AG09319 (cell line): ENCODE measurements at places on chromosomes 11 and 22.
A peak's percentile ranks its signal among the peaks of the same experiment; 100 is the strongest.

- DNase-seq, result no peak
These were observed 46.4 kb downstream of the MCM5 start for GRCh38 chr22:35446365-35446764.

DNA sequence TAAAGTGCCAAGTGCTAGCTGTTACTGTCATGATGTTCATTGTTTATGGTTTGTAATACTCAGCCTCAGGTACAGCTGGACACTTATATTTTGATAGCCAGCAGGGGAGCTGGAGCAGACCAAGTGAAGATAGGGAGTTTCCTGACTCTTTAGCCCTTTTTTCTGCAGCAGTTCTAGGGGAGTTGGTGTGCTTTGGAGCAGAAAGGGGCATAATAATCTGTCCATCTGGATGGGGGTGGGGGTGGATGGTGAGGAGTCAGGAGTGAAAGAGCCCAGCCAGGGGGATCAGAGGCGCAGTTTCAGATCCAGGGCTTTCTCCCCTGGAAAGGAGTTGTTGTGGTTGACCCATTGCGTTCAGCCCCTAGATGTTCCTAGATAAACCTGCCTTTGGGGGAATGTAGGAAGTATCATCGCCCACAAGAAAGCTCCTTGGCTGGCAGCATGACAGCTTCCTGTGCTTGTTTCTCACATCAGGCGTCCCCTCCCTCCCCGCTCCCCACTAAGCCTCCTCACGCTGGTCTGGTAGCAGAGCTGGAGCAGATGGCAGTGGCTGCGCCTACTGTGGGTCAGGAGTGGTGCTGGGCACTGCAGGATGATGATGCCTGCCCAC, 41.9 kb downstream of the MED15 start:
- DNase-seq, result no peak

DNA sequence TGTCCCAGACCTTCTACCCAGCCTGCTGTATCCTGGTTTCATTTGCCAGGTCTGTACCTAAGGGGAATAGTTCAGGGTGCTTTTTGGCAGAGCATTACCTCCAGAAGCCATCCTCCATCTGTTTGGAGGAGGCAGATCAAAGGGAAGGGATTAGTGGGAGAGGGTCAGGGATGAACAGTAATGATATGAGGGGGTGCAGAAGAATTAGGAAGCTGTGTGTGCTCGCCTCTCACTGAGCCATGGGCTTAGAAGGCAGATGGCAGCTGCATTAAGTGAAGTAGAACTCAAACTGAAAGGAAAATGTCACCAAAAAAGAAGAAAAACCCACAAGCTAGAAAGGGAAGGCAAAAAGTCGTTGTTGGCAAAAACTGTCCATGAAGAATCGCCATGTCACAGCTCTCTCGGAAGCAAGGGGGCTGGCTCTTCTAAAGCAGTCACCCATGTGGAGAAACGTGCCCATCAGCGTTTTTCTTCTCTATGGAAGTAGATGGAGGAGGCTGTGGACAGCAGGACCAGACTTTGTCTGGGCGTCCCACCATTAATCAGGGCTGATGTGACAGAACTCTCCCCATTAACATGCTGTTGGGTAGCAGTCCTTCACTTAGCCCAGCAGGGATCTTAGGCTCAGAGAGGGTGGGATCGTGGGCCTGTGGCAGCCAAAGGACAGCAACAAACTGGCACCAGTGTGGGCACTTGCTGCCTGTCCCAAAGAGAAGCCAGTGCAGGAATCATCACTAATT, 46.8 kb downstream of the CEP164 start:
- no peak for DNase-seq

DNA sequence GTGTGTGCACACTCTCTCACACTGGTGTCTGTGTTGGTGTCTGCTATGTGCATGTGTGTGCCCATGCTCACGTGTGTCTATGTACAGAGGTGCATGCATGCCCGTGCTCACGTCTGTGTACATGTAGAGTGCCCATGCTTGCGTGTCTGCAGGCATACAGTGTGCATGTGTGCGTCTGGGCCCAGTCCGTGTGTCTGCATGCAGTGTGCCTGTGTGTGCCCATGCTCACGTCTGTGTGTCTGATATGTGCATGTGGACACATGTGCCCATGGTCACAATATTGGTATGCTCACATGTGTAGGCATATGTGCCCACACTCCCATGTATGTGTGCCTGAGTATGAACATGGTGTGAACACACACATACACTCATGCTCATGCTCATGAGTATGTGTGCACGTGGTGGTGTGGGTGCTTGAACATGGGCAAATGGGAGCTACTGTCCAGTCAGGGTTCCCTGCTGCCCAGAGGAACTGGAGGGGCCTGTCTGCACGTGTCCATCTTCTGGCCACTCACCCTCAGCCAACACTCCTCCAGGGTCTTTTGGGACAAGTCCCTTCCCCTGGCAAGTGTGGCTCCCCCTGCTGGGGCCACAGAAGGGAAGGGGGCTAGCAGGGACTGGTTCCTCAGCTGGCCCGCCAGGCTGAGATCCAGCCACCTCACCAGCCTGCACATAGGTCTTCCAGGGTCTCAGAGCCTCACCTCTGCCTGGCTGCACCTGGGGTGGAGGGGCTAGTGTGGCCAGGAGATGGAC, 7.3 kb upstream of the TBX1 start:
- no peak for DNase-seq

- DNase-seq, result no peak
These were observed 2.8 kb downstream of the AAMDC start for GRCh38 chr11:77823775-77824174.

DNA sequence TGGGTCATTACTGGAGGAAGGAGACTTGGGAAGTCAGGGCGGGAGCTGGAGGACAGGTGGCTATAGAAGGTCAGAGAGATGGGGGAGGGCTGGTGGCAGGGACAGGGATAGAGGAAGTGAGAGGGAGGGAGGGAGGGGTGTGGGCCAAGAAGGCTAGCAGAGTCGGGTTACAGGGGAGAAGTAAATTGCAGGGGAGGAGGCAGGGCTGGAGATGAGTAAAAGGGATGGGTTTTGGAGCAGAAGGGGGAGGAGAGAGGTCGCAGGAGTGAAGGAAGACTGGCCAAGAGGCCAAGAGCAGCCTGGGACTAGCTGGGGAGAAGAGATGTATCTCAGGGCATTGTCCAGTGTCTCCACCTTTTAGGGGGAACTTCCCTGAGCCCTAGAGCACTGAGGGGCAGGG, 33.0 kb downstream of the LRRC10B start:
- peak; percentile 47 for DNase-seq

DNA sequence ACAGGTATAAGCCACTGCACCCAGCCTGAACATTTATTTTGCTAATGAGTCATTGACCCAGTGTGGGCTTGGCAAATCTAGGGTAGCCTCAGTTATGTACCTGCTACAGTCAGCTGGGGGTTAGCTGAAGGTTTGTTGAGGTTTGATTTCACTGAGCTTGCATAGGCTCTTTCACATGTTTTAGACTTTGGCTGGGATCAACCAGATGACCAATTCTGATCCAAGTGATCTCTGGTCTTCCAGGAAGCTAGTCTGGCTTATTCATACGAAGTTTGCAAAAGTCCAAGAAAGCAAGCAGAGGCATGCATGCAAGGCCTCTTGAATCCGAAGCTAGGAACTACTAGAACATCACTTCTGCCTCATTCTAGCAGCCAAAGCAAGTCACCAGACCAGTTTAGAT, 21.0 kb downstream of the SERPING1 start:
- no peak for DNase-seq

DNA sequence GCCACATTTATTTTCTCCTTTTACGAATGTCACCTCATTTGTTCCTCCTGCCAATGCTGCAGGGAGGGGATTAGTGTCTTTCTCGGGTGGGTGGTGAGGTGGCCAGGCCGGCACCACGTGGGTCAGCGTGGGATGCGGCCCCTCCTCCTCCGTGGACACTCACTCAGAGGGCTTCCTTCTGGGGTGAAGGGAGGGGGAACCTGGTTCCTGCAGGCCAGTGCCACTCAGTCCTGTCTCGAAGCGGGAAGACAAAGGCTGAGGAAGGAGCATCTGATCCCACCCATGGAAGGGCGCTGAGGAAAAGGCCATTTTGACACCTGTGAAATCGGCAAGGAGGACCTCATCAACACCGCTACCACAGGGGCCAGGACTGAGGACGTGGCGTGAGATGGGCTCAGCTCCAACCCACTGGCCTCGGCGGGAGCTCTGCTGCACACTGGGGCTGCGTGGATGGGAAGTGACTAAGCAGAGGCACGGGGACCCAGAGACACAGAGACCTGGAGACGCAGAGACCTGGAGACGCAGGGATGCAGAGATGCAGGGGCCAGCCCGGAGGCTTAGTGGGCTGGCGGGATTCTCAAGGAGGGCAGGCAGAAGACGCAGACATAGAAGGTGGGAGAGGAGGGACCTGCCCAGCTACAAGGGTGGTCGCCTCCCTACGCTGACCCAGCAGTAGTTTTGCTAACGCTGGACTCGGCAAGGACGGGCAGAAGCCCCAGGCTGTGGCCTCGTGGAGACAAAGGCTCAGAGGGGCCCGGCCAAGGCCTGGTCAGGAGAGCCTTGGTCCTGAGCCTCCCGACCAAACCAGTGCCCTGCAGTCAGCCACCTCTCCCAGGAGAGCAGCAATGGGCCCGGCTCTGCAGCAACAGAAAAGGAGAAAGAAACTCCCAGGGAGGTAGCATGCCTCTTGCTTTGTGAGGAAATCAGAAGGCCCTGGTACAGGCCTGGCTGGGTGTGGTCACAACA, 1071.2 kb downstream of the BRD1 start:
- no peak for DNase-seq

- no peak for DNase-seq
These were observed 726 bp downstream of the ST3GAL4 start for GRCh38 chr11:126355926-126356897.

DNA sequence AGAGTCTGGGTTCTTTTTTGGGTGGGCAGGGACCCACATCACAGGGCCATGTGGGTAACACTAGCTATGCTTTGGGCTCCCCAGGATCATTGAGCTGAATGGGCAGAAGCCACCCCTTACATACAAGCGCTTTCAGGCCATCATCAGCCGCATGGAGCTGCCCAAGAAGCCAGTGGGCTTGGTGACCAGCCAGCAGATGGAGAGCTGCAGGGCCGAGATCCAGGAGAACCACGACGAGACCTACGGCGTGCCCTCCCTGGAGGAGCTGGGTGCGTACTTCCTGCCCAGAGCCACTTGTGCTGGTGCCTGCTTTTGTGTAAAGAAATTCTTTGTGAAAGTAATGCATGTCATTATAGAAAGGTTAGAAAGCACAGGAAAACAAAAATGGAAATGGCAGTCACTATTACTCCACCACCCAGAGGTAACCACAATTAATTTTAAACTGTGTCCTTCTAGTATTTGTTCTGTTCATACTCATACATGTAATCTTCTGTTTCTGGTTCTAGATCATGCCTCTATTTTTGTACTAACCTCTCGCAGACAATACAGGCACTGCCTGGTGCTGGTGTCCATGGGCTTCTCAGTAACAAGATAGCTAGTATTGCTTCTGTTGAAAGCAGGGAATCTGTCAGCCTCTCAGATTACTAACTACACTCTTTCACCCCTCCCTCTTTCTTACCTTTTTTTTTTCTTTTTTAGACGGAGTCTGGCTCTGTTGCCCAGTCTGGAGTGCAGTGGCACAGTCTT, 13.7 kb downstream of the CRY2 start:
- no peak for DNase-seq

- DNase-seq, result no peak
These were observed 145.9 kb downstream of the CEP164 start for GRCh38 chr11:117473481-117474091.

- no peak for DNase-seq
These were observed 8.4 kb upstream of the ETS1 start for GRCh38 chr11:128595775-128596174.

DNA sequence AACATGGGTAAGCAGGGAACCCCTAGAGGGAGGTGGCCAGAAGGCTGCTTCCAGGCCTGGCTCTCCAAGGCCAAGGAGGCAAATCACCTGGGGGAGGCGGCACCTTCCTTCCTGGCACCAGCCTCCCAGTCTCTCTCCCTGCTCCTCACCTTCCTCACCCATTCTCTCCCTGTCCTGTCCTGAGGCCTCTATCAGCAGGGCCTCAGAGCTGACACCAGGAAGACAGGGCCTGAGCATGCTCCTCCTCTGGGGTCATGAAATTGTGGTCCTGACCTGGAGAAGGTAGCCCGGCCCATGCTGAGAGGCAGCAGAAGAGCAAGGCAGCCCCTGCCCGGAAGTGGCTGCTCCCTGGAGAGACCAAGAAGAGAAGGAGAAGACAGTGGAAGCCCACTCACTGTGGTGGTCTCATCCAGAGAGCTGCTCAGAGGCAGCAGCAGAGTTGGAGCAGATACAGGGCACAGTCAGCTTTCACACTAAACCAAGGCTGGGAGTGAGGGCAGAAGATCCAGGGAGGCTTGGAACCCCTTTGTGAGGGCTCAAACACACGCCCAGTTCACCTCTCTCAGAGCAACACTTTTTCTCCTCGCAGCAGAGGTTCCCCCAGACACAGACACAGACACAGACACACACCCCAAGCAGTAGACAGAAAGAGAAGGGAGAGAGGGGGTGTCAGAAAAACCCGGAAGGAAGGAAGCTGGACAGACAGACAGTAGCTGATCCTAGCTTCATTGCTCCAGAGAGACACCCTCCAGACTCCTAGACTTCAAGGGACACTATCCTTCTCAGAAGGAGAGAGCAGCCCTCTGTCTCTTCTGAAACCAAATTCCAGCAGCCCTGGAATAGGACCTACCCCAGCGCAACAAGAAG, 1.8 kb downstream of the BCL9L start:
- DNase-seq, result no peak

DNA sequence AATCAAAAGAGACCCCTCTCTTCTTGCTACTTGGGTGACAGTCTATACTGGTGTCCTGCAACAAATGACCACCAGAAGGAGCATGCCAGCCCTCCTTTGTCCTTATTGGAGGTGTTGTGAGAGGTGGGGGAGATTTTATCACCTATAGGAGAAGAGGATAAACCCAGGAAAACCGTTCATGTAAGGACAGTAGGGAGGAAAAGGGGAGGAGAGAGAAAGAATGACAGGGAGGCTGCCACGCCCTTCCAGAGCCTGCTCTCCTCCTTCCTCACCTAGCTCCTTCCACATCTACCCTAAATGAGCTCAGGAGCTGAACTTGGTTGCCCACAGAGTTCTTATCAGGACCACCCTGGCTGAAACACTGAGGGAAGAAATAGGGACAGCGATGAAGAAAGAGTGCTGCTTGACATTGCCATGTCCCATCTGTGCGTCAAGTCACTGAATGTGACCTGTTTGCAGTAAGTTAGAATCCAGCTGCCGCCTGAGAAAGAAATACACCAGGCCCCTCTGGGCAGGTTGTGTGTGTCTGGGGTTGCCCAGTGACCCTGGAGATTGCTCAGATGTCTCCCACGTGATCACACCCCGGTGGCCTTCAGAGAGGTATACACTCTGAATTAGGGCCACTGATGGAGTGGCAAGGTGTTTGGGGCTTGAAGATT, 40.4 kb upstream of the ETS1 start:
- no peak for DNase-seq
